ENCODE measurements at places on chromosomes 1 and 21.

DNA sequence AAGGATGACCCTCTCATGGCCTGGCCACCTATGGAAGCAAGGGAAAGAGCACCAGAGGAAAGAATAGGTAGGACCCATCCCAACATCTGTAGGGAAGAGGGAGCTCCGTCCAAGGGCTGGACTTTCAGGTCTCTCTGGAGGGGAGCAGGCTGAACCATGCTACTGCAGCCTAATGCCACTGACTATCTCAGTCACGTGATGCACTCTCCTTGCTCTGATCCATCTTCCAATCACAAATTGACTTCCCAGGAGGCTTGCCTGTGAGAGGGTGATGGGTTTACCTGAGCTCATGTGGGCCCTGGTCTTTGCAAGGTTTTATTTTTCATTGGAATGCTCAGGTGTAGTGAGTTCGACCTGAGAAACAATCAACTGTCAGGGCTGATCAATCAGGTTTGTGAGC is 128.8 kb downstream of the CACNA1E start:
- DNase-seq: no peak

- no peak for DNase-seq
These were observed 32.7 kb downstream of the XCL1 start for GRCh38 chr1:168608796-168609715.

- no peak for DNase-seq
These were observed 721 bp downstream of the LRRIQ3 start for GRCh38 chr1:74197255-74197654.

- DNase-seq: no peak
These were observed 46.3 kb downstream of the XCL2 start for GRCh38 chr1:168497376-168497950.

GRCh38 chr1:201506557-201507359 is at the start of gene CSRP1:
Gene CSRP1, minus strand, starts transcription at chr1:201507123. Its CDS starts 10,820 bp downstream, at chr1:201496303.
- DNase-seq: peak; percentile 67

DNA sequence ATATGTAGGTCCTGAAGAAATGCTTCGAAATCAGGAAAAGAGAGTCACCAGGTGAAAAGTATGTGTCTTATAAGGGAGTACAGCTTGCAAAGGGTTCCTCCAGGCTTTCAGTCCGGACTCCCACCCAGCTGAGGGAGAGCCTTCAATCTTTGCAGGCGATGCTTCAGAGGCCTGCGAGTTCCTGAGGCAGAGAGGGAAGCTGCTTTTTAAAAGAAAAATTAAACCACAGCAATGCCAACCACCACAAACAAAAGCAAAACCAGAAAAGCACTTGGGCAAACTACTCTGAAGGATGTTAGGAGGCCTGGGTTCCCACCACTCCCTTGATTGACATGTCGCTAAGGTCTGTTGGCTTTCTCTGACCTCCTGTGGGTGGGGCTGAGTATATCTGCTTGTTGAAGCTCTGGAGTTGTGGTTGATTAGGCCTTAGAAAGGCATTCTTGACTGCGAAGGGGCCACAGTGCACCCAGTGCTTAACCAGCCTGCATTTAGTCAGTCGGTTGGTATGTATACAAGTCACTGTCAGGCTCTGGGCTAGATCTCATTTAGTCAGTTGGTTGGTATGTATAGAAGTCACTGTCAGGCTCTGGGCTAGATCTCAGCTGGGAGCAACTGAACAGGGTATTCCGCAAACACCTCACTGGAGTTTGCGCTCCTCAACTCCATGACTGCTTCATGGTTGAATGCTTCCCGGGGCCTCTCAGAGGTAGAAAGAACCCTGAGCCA is 1.2 kb downstream of the NIPAL3 start:
- peak; percentile 58 for DNase-seq

- no peak for DNase-seq
These were observed 37.3 kb downstream of the AHDC1 start for GRCh38 chr1:27566462-27567145.

DNA sequence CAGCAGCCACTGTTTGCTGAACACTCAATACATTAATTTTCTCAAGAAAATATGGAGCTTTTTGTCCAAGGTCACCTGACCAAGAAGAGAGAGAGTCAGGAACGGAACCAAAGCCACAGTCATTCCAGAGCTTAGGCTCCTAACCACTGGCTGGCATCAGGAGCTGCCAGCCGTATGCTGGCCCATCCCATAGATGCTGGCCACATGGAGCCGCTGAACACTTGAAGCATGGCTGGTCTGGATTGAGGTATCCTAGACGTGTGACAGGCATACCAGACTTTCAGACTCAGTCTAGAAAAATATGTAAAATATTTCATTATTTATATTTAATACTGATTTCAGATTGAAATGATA is 458.7 kb downstream of the MATN1 start:
- no peak for DNase-seq

GRCh38 chr1:216632980-216633379 is 90.2 kb downstream of the ESRRG start:
- DNase-seq: no peak

DNA sequence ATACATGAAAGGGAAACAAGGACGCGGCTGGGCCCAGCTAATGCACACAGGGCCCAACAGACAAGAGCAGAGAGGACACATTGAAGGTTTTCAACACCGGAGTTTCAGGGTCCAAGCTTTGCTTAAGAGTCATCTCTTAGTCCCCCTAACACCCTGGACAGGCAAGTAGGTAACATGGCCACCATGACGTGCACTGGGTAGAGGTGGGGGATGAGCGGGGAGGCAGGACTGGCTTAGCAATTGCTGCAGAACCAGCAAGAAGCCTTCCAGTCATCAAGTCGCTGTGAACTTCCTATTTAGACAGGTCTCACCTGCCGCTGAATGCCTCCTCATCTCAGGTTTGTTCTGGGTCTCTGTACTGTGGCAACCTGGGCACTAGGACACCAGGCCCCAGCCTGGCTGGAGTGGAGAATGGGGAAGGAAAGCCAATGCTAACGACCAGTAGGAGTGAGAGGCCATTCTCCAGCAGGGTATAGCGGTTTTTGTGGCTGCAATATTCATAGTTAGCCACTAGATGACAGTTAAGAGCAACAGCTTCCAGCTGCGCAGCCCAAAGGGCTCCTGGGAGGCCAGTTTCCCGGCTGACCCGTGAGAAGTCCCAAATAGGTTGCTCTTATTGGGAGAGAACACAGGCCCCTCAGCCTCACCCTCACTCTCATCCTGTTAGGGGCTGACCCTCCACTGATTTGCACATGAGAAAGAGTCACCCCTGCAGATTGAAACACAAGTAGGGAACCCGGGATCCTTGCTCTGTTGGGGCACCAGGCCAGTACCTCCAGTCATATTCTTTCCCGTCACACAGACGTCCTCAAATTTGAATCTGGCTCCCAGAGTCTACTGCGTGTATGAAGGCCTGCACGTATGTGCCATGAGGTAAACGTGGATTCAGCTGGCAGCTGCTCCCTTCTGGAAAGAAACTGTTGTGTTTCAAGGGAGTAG is 6.0 kb upstream of the PIGC start:
- no peak for DNase-seq

GRCh38 chr1:203670594-203670993 is 44.0 kb downstream of the ATP2B4 start:
- no peak for DNase-seq

DNA sequence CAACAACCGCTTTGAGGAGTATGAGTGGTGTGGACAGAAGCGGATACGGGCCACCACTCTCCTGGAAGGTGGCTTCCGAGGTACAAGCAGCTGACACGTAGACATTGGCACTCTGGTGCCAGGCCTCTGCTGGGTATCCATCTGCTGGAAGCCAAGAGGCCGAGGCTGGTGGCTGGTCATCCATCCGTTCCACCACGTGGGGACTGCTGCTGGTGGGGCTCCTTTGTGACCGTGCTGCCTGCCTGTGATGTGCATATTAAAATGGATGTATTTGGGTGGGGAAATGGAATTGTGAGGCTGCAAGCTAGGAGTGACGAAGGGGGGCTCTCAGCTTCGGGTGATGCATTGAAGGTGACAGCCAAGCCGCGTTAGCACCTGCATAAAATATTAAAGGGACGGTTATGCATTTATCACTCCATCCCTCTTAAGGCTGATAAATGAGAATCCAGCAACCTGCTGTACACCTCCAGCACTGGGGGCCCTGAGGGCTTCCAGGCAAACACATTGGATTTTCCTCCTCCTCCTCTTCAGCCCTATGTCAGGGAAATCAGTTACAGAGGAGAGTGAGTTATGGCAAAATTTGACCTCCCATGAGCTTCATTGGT is 38.1 kb downstream of the TMEM53 start:
- no peak for DNase-seq

GRCh38 chr1:185050823-185051451 is 5.6 kb downstream of the RNF2 start:
- no peak for DNase-seq

DNA sequence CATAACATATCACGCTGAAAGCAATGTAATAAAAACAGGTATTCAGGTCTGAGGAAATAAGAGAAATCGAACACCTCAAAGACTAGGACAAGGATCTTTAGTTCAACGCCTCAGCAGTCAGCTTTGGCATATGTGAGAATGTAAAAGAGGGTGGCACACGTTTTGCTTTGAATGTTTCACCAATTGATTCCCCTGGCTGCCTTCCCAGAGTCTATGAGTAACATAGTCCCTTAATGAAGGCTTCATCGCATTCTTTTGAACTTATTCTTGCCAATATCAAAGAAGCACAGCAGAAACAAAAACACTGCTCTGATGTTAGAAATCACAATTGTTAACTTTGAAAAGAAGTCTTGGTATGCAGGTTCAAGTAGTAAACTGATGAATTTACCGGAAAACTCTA is 764.8 kb downstream of the ADGRL2 start:
- no peak for DNase-seq

GRCh38 chr1:37424523-37424922 is 49.9 kb upstream of the ZC3H12A start:
- no peak for DNase-seq

DNA sequence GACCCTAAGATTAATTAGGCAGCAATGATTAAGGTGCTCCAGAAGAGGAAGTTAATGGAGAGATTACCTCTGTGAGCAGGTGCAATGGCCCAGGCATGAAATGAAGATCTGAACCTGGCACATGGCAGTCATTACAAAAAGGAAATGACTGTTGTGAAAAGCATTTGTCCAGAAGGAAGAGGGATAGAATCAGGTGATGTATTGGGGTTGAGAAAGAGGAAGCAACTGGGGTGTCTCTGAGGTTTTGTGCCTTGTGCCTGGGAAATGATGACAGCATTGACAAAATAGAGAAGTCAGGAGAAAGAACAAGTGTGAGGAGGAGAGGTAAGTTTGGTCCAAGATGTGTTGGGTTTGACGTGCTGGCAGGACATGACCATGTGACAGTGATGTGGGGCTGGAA is 5.6 kb downstream of the CRCT1 start:
- DNase-seq: no peak

DNA sequence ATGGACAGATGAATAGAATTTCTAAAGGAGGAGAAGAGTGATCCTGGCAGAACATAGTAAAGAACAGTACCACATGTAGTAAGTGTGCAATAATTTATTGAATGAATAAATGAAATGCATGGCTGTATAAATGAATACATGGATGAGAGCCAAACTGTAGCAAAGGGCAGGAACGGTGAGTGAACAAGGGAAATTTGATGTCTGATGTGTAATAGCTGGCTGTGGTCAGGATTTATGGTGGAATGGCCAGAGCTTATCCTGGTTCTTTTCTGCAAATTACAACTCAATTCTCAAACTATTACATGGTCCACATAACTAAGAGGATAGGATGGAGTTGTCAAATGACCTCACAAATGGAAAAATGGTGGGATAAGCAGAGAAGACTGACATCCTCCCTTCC is 43.2 kb upstream of the ARHGAP29 start:
- DNase-seq: no peak

- no peak for DNase-seq
These were observed 59.8 kb upstream of the MUTYH start for GRCh38 chr1:45400049-45400448.

DNA sequence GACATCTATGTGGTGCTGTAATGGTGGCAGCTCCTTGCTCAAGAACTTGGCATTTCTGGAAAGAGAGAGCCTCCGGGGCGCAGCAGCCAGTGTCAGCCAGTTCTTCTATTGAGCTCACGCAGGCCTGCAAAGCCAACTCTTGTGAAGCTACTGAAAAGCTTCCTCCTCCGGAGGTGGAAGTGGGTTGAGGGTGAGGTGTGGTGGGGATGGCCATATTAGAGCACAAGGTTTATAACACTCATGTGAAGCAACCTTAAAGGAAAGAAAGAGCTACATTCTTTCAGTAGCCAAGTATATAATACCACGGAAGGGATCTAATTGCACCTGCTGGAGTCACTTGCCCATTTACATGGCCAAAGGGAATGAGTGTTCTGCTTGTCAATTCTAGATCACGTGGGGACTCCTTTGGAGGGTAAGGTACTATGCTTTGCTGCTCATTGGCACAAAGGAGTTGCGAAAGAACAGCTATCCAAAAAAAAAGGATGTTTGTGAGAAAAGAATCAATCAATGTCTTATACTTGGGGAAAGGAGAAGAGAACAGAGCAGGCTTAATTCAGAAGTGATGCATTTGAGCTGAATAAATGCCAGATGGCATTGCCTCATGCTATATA is 18.3 kb upstream of the MAP10 start:
- DNase-seq: peak; percentile 57

DNA sequence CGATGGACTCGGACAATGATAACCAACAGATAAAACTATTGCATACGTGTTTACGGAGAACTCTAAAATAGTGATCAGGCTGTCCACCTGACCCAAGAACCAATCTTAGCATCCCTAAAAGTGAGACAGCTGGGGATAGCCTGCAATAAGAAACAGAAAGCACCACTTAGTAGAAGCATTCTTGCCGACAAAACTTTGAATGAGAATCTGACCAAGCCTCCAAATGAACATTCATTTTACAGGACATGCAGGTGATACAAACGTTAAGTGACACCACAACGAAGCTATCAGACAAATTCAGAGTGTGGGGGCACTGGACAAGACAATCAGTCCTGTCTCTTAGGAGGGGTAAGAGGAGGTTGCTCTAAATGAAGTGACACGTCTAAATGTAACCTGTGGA is 1.2 kb downstream of the PSMG1 start:
- DNase-seq: no peak

DNA sequence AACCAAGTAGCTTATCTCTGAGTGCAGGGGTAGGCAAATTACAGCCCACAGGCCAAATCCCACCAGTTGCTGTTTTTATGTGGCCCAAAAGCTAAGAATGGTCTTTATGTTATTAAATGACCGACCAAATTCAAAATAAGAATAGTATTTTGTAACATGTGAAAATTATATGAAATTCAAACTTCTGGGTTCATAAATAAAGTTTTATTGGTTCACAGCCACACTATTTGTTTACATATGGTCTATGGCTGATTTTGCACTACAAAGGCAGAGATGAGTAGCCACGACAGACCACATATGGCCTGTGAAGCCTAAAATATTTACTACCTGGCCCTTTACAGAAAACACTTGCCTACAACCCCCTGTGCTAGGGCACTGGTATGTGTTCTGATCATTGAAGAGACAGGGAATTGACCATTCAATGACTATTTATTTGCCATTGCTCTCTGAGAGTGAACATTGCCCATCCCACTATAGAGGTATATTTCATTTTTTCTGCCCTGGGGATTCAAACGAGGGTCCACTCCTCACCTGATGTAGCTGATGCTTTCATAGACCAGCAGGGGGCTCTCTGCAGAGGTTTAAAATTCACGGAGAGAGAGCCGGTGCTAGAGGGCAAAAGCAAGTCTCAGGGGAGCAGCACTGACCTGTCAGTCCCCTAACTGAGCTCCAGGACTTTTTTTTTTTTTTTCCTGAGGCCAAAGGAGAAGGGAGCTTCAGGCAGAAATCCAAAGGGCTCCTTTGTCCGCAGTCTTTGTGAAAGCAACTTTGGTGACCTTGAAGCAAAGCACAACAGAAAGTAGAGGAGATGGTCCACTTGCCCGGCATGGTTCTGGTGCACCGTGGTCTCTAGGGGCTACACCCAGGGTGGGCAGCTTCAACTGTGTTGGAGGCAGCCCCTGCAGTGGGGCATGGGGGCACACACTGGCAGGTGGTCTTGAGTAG is 7.3 kb upstream of the GNL2 start:
- DNase-seq: peak; percentile 4

GRCh38 chr1:26833432-26834405 is 7.2 kb downstream of the ZDHHC18 start:
- DNase-seq: peak; percentile 90
